ENCODE measurements at places on chromosomes 13 and 19.

DNA sequence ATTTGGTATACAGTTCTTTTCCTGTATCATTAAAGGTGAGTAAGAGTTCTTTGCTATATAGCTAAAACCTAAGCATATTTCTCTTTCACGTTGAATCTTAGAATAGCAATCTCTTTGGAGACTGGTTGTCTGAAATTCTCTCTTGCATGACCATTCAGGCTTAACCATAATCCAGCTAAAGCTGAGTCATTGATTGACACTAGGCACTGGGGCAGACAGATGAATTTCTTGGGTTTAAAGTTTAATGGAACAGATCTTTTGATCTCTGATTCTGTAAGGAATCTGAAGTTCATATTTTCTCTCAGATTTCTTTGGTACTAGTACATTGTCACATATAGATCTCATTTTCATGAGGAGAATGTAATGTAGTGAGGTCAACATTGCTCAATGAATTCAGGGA, 397.3 kb upstream of the MIR17HG start:
- no peak for DNase-seq

DNA sequence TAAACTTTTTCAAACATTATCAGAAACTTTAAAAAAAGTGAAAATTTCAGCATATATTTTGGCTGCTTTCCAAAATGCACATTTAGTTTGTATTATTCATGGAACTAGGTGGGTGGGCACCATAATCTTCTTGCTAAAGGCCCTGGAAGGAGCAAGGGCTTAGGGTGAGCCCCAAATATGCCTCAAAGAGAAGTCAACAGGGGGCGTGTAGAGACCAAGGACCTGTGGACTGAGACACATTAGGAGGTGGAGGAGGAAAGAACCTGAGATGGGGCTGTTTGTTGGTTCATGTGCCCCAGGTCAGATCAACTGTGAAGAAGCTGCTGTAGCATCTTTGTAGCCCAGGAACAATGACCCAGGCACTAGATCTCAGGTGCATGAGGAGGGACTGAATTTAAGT, 79.6 kb upstream of the OLFM4 start:
- DNase-seq = no peak

DNA sequence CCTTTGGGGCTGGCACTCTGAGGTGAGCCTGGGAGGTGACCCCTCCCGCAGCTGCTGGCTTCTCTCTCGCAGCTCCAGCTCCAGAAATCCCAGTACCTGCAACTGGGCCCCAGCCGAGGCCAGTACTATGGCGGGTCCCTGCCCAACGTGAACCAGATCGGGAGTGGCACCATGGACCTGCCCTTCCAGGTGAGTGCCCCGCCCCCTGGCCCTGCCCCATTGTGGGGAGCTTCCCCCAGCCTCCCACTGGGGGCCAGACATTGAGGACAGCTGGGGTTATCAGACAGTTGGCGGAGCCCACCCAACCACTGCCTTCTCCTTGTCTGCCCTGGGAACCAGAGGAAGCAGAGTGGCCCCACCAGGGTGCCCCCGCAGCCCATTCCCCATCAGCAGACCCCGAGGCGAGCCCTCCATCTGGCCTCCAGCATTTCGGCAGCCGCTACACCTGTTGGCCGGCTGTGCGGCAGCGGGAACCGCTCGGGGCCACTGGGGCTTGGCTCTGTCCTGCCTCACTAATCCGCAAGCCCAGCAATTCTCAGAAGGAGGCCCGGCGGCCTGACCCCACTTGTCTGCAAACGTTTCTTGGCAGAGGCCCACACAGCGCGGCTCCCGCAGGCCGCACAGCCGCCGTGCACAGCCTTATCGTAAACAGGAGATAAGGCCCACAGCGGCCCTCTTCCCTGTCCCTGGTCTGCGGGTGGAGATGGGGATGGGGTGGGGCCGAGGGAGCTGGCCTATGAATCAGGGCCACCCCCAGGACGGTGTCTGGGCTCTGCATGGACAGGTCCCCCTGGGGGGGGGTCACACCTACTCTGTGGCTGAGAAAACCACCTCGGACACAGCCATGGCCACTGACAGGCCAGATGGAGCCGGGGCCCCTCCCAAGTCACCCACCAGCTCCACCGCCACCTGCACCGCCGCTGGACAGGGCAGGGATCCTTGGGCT, 48.0 kb downstream of the COMP start:
- no peak for DNase-seq

DNA sequence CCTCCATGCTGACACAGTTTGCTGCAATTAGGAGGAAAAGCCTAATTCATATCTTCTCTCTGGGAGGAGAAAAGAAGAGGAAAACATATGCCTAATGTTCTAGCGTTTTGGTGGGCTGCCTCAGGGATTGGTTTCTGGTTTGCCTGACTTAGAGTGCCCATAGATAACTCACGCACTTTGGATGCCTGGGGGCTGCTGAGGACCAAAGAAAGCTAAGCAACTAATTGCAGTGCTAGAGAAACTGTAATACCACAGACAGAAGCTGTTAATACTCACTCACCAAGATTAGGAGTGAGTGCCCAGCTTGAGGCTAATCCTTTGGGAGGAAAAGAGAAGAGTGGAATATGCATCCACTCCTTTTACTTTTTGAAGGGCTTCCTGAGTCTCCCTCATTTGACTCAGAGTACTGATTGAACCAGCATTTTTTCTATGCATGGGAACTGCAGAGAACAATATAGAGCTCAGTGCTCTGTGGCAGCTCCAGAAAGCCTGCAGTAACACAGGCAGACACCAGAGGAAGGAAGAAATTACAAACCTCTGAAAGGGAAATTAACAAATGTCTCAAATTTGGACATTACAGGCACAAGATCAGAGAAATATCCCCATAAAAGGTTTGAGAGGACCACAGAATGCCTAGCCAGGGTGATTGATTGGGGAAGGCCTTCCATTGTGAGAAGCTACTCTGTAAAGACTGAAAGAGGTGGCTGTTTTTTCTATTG, 666.4 kb downstream of the OLFM4 start:
- DNase-seq = no peak

- no peak for DNase-seq
These were observed 15.8 kb upstream of the GARIN5A start for GRCh38 chr19:50492303-50493052.

GRCh38 chr19:17405250-17406045, at the start of gene BST2:
Gene BST2, minus strand, starts transcription at chr19:17405630. Its CDS starts 55 bp downstream, at chr19:17405575.
- no peak for DNase-seq

- no peak for DNase-seq
These were observed 33.2 kb downstream of the ZNF787 start for GRCh38 chr19:56087647-56088496.

DNA sequence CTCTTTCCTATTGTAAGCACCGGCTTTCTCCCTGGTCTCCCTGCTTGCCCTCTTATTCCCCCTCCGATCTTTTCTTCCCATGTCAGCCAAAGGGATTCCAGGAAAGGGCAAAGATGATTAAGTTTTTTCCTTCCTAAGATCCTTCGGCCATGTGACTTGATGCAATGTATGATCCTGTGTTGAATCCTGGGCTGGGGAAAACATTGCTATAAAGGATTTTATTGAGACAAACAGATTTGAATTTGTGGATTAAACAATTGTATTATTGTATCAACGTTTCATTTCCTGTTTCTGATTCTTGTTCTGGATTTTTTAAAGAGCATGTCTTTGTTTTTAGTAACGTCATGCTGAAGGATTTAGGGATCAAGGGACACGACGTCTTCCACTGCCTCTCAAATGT, 16.9 kb upstream of the ZNF541 start:
- no peak for DNase-seq

DNA sequence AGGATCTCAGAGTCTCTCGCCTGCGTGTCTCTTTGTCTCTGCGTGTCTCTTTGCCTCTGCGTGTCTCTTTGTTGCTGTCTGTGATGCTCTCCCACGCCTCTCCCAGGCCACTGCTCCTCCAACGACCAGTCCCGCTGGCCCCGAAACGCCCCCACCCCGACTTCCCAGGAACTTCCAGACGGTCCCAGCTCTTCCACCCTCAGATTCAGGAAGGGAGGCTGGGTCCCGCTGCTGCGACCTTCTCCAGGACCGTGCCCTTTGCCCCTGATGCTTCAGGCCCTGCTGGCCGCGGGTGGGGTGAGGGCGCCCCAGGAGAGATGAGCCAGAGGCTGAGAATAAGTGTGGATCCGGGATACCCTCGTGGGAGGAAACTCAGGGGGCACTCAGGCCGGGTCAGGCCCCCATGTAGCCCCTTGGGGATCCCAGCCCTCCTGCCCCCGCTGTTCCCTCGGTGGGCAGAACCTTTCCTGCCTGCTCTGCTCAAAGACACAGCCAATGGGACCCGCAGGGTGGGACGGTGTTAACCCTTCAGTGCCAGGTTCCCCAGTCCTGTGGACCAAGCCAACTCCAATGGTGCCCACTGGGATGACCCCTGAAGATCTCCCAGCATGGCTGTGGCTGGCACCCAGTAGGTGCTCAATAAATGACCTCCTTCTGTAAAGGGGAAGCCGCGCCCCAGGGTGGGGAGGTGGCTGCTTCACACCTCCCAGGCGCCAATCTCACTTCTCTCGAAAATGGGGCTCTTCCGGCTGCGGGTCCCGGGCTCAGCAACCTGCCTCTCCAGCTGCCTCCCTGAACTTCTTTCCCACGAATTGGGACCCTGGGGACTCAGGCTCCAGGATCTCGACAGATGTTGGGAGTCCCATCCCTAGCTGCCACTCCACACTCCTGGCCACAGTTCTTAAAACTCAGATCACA, 1.5 kb upstream of the S1PR5 start:
- no peak for DNase-seq

GRCh38 chr13:71021825-71022422, 845.1 kb downstream of the DACH1 start:
- no peak for DNase-seq

GRCh38 chr13:45021250-45021649, 31.9 kb downstream of the GPALPP1 start:
- no peak for DNase-seq

DNA sequence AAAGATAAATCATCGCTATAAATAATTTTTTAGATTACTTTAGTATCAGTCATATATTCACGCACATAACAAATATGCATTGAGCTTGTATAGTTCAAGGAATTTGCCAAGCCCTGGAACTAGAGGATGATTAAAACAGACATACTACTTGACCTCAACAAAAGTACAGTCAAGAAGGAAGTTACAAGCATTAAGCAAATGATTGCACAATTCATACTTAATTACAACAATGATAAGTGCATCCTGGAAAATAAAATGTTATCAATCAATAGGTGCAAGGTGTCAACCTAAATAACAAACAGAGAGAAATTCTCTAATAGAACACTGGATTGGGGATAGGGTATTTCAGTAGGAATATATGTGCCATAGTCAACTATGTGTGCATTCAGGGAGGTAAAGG, 491.2 kb downstream of the GPC5 start:
- no peak for DNase-seq

DNA sequence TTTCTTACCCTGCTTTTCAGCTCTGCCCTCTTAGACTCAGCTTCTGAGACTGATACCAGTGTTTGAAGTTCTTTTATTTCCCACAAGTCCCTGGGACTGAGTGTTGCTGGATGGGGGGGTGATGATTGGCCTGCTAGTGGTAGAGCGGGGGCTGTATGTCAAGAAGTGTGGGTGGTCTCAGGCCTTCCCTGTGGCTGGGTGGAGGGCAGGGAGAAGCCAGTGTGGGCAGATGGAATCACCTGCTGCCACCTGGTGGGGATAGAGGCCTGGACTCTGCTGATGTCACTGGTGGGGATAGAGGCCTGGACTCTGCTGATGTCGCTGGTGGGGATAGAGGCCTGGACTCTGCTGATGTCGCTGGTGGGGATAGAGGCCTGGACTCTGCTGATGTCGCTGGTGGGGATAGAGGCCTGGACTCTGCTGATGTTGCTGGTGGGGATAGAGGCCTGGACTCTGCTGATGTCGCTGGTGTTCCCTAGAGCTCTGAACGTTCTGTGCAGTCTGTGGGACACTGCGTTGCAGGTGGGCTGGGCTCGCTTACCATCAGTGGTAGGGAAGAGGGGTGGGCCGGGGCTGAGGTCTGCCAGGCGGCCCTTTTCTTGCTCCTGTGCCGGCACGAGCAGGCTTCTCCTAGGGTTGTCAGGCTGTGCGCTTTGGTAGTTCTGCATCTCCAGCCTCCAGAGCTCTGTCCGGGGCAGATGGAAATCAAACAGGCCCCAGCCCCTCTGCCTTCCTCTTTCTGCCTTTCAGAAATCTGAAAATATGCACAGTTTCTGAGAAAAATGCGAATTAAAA, 101.3 kb downstream of the ARHGEF7 start:
- DNase-seq = no peak

GRCh38 chr19:56710437-56710836, 38.9 kb upstream of the ZNF835 start:
- DNase-seq = no peak

GRCh38 chr13:113126265-113127150, 3.9 kb downstream of the F10 start:
- DNase-seq = no peak
